ENCODE measurements at places on chromosomes 4 and X. TPM values are rescaled to one million over a fixed set of nuclear protein-coding genes. Genes with fewer than 3 reads are reported as not detected.

Gene UGT2A1
- total RNA-seq, result not detected

DNA sequence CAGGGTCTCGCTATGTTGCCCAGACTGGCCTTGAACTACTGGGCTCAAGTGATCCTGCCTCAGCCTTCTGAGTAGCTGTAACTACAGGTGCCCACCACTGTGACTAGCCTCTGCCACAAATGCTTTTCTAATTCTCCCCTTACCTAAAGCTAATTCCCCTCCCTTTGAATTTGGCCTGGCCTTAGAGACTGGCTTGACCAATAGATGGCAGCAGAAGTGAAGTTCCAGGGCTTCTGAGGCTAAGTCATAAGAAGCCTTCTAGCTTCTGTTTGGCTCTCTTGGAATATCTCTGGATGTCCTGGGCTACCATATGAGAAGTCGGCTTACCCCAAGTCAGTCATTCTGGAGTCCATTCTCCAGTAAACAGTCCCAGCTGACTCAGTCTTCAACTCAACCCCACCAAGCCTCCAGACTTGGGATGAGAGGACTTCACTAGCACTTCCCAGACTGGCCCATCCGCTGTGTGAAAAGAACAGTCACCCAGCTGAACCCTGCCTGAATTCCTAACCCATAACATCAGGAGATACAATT, 61.0 kb downstream of the HPRT1 start:
- DNase-seq, result no peak

DNA sequence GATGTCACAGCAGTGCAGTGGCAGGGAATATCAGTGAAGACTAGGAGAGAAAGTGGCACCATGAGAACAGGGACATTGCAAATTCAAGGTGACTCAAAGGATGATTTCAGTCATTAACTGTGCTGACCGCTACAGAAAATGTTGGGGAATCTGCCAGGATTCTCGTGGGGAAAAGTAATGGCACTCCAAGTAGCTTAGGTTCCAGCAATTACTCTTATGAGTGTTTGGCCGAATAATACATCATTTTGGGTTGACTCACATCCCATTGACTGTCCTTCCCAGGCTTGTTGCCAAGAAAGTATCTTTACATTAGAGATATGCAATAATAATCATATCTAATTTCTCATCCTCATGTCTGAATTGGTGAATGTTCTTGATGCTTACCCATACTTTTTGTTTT, 1411.1 kb upstream of the PCDH7 start:
- DNase-seq, result no peak

- no peak for DNase-seq
Measured at GRCh38 chr4:48742412-48742811, 37.7 kb downstream of the FRYL start.

GRCh38 chr4:114519368-114519767, 79.2 kb upstream of the UGT8 start:
- no peak for DNase-seq

DNA sequence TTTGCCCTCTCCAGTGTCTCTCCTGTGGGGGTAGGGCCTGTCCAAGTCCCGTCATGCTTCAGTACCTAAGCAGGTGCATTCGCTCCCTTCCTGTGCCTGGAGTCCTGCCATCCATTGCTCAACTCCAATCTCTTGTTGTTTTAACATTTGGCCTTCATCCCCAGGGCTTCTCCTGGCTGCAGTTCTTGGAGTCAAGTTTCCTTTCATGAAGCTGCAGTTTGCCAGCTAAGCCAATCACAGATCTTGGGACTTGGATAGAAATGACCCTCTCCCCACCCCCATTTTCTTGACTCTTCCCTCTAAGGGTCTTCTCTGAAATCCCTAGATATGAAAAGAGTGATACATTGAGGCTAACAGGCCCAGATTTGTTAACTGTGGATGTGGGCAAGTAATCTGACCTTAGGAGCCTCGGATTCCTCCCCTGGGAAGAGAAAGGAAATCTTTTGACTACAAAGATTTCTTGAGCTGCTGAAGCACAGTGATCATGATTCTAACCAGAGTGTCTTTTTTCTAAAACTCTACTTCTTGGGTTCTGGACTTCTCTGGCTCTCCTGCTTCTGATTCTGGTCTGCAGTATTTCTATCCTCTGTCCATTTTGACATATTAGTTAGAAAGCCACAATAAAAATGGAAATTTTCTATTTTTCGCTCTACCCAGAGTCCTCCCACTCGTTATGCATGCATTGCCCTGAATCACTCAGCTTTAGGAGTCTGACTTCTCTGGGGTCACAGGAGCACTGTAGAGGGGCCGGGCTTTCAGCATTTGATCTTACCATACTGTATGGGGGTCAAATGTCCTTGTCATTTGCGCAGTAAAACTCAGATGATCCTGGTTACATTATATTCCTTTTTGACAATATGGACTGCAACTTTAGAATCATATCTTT, 61.0 kb downstream of the CHRNA9 start:
- DNase-seq, result peak; percentile 67

DNA sequence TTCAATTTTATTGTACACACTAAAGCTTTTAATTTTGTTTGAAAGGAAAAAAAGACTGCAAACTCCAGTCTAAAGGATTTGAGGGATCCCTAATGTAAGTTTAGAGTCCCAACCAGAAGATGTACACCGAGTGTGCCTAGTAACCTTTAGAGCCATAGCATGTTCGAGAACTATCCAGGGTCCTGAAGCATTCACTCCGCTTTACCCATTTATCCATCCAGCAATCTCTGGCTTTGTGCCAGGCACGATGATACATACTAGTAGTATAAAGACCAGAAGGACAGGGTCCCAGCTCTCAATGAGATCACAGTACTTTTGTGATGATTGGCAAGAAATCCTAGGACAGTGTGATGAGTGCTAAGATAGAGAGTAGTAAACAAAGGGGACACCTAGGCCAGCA, 168.7 kb downstream of the STK32B start:
- DNase-seq, result no peak

Gene MUC7
- total RNA-seq, result not detected

- DNase-seq, result no peak
Measured at GRCh38 chr4:22323691-22324090, 192.2 kb downstream of the ADGRA3 start.

Gene SYN1
- 8.7 TPM for total RNA-seq

Gene KANTR
- 6.0 TPM for total RNA-seq

Gene TEX13D
- total RNA-seq, result not detected

- DNase-seq, result no peak
Measured at GRCh38 chr4:26985873-26986272, 125.2 kb downstream of the STIM2 start.

- DNase-seq, result no peak
Measured at GRCh38 chr4:149845743-149846142, 30.1 kb upstream of the IQCM start.

Gene WDR19
- 18.0 TPM for total RNA-seq

DNA sequence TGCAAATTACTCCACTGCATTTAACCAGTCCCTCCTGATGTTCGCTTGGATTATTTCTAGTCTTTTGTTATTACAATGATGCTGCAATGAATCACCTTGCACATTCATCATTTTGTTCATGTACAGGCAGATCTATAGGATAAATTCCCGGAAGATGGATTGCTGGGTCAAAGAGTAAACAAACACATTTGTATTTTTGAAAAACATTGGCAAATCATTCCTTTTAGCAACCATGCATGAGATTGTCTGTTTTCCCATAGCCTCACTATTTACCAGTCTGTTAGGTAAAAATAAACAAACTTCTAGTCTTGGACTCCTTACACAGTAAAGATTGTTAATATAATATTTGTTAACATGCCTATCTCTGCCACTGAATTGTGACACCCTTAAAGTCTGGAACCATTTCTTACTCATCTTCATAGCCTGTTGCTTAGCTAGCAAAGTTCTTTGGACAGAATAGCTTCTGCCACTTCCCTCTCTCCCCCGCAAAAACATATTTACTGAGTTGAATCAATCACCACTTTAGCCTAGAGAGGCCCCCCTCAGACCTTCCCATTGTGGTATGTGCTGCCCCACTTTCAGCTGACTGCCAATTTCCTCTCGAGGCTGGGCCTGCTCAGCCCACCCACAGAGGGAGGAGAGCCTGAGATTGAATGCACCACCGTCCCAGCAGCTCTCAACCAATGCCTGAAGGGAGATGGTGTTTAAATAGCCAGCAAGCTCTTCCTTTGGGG, 108.4 kb upstream of the ATXN3L start:
- no peak for DNase-seq

Gene FAM9C
- total RNA-seq, result not detected

DNA sequence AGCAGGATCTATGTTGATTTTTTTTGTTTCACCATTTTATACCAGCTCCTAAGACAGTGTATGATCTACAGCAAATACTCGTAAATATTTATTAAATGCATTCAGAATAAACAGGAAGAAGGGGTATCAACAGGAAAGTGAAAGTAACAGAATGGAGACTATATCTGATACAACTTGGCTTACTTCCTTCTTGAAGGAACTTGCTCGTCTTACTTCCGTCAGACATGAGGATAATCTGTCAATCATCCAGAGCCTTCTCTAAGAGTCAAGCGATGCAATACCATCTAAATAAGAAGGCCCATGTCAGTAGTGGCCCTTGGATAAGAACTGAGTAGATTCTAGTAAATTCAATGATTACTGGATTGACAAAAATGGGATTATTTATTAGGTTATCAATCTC, 84.2 kb downstream of the CAMK2D start:
- DNase-seq, result no peak

DNA sequence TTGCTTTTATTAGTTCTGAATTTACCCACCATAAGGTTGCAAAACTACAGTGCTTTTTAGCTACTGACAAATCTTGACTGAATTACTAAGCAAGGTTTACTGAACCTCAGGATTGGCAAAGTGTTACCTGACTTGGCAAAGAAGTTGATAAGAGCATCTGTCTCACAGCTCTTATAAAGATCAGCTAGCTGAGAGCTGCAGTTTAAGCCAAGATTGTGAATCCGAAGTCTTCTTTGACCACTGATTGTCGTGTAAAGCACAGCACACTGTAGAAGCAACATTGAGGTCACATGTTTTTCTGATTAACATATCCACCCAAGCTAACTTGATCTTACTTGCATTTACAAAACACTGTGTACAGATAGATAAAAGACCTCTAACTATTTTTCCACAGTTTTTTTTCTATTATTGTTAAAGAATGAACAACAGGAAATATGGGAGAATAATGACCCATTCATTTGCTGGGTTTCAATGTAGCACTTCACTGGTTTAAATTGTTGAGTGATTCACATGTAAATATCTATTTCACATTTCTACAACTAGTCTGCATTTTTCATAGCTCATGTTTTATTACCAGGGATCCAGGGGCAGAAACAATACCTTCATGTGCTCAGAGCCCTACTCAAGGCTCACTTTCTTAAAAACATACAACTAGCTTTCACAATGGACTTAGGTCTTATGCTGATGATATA, 54.0 kb downstream of the METTL14 start:
- no peak for DNase-seq

DNA sequence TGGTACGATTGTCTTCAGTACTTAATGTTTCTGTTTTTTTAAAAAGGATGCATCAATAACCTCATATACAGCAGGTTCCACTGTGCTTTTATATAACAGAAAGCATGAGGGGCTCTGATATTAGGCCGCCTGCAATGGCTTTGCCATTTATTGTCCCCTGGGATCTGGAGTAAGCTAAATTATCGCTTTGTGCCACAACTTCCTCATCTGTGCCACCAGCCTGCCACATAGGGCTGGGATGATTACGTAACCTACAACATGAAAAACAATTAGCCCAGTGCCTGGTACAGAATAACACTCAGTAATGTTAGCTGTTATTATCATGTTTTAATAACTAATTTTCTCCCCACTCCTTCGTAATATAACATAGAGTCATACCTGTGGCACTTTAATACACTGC, 65.5 kb upstream of the TRIM2 start:
- DNase-seq, result no peak

Gene ABRAXAS1
- total RNA-seq, result 7.5 TPM

- peak; percentile 67 for DNase-seq
Measured at GRCh38 chr4:147518846-147519767, 38.2 kb downstream of the EDNRA start.

DNA sequence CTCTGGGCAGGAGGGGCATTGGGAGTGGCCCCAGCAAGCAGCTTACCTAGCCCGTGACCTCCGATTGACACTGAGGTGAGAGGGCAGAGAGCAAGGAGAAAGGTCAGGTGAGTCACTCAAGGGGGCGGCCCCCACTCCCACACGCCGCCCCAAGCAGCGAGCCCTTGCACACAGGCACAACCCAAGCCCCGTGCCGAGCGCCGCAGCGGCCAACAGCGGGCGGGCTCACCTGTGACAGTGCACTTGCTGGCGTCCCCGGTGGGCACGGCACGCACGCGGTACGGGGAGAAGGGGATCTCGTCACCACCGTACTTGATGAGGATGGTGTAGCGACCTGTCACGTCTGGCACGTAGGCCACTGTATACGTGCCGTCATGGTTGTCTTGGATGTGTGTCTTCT, 17.2 kb downstream of the FLNA start:
- DNase-seq, result peak; percentile 12

DNA sequence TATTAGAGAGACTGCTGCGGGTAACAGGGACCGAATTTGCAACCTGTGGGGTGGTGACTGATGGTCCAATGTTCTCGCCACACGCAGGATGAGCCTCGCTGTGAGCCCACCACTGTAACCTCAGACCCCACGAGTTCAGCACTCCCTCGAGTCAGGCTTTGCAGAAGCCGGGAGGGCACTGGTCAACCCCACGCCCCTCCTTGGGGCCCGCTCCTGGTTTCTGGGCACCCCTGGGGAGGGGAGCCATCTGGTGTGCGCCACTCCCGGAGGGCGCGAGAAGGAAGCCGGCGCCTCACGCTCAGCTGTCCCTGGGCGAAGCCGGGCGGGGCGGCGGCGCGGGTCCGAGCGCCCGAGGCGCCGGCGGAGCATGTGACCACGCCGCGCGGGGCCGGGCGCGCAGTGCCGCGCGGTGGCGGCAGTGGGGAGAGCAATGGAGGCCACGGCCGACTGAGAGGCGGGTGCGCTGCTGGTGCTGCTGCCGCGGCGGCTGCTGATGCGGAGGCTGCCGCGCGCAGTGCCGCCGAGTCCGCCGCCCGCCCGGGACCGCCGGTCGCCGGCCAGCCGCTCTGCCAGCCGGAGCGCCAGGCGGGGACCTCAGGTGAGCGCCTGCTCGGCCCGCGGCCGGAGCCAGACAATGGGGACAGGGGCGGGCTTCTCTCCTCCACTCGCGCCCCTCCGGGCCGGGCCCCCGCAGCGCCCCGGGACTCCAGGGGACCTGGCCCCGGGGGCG, 100.1 kb downstream of the CEP135 start:
- DNase-seq, result peak; percentile 82

DNA sequence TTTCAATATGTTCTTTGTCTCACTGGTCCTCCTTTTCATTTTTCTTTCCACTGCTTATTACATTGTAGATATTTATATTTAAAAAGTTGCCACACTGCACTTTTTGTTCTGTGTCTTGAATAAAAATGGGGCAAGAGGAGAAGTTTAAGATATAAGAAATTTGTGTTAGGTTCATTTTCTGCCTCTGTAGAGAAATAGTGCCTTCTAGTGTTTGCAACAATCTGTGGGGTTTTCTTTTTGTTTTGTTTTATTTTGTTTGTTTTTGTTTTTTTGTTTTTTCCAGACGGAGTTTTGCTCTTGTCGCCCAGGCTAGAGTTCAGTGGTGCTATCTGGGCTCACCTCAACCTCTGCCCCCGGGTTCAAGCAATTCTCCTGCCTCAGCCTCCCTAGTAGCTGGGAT, 20.1 kb upstream of the SMIM14 start:
- DNase-seq, result no peak

- no peak for DNase-seq
Measured at GRCh38 chrX:70664726-70665125, 220.1 kb downstream of the DLG3 start.

- no peak for DNase-seq
Measured at GRCh38 chr4:32864713-32865351, 2144.7 kb downstream of the PCDH7 start.

Gene KLHL5
- total RNA-seq, result 16.9 TPM

Gene SSX5
- total RNA-seq, result not detected

Gene SLC9B2
- 8.5 TPM for total RNA-seq

Gene FNIP2
- total RNA-seq, result 59.5 TPM

Gene RTL9
- total RNA-seq, result 0.32 TPM

All from right cardiac atrium (tissue), 5 donors.